RKO (cell line): ENCODE measurements at places on chromosomes 11 and 22.

DNA sequence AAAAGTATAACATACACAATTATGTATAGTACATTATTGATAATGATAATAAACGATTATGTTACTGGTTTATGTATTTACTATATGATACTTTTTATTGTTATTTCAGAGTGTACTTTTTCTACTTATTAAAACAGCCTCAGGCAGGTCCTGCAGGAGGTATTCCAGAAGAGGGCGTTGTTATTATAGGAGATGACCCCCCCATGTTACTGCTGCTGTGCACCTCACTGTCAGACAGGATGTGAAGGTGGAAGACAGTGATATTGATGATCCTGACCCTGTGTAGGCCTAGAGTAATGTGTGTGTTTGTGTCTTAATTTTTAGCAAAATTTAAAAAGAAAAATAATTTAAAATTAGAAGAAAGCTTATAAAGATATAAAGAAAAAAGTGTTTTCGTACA is 57.6 kb downstream of the REXO2 start:
- no peak for DNase-seq

- DNase-seq, result no peak
These were observed 5.2 kb downstream of the FXYD2 start for GRCh38 chr11:117819096-117820040.

DNA sequence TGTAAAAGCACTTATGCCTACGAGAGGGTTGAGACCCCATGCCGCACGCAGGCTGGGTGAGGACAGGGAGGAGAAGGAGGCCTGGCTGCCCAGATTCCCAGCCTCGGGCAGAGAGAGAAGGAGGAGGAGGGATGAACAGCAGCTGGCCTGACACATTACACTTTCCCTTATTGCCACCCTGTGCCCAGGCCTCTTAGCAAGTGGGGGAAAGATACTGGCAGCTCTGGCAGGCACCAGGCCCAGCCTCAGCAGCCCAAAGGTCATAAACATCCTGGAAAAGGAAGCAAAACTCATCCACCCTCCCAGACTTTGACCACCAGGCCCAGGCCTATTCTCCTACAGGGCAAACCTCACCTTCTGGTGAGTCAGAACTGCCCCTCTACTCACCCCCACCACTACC is 4.7 kb downstream of the PLAAT3 start:
- DNase-seq, result no peak

DNA sequence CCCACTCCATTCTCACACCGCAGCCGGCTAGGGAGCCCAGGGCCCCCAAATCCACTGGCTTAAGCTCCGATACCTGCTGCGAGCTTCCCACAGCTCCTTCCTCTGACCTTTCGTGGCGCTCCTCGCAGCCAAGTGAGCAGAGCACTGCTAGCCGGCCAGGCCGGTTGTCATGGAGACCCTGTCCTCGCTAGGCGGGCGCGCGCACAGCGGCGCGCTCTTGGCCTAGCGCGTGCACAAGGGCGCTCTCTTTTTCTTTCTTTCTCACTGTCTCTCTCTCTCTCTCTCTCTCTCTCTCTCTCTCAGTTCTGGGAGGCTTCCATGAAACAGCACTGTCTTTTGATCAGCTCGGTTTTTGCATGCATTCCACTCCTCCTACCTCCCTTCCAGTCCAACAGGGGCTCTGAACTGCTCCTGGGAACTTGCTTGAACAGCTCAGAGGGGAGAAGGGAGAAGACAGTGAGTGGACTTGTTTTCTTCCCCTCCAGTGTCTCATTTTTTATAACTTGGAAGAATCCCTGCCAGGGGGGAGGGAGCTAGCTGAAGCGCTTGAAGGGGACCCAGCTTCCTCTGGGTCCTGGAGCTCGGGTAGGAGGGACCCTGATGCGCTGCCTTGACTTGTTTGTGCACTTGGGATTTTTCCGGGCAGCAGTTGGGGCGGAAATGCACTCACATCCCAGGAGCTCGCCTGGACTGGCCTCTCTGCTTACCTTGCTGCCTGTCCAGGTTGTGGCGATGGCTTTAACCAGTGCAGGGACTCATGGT is 100.3 kb upstream of the AKIP1 start:
- DNase-seq, result no peak

DNA sequence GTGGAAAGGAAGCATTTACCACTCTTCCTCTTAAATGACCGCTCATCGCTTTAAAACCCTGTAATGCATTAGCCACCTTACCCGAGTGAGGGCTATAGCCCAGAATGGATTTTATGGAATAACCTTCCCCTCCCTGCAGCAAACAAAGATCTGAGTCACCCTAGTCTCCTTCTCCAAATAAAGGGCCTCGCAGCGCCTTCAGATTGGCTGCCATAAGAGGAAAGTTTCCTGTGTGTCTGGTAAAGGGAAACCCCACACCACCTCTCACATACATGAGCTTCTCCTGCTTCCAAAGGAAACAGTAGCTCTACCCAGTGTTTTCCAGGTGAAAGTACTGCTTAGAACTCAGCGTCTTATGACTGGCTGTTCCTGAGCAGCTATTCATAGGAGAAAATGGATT is 47.8 kb downstream of the PPP2R1B start:
- DNase-seq, result no peak

- DNase-seq, result no peak
These were observed 8.6 kb downstream of the HSCB start for GRCh38 chr22:28750471-28750881.

- no peak for DNase-seq
These were observed 2.0 kb downstream of the FBLN1 start for GRCh38 chr22:45504373-45505341.

- DNase-seq, result no peak
These were observed 312.3 kb downstream of the CTTN start for GRCh38 chr11:70710601-70711000.

- no peak for DNase-seq
These were observed 11.1 kb downstream of the APOL5 start for GRCh38 chr22:35728639-35729308.

- DNase-seq, result peak; percentile 68
These were observed 2.7 kb upstream of the GAB2 start for GRCh38 chr11:78420255-78420764.

DNA sequence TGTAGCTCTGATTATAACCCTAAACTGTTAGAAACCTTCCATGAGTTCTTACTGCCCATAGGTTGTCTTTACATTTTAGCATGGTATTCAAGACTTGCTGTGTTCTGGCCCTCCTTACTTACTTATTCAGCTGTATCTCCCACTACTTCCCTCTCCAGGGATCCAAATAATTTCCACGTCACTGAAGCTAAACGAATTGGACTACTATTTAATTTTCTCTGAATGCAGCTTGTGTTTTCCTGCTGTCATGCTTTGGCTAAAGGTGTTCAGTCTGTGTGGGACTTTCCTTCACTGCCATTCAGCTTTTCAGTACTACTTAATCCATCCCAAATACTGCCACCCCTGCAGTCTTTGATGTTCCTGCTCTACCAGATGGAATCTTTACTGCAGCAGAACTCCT is 88.3 kb downstream of the UVRAG start:
- DNase-seq, result no peak

DNA sequence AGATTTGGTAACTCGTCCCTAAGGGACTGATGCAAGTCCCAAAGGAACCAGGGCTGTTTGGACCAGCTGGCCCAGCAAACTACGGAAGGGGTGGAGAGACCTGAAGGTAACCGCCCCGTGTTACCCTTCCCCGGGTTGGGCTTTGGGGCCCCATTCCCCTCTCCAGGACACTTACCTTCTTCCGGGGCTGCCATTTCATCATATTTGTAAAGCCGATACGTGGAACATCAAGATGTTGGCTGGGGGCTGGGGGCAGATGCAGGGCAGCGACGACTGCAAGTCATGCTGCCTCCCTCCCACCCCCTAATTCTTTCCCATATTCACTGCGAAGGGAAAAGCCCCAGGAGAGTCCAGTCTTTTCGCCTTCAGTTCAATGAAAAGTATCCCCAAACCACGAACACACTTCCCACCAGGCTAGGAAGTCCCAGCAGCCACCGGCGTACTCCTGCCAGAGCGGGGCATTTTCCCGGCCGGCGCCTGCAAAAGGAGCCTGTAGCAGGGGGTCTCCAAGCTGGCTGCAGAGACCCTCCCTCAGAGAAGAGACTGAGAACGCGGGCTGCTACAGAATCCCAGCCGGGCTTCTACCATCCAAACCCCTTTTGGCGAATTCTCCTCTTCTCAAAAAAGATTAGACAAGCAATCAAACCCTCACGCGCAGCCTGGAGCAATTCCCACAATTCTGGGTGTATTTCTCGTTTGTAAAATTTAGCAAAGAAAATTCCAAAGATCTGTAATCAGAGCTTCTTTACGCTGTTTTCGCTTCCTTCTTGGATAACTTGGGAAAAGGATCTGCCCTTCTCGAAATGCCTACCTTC is 236.7 kb downstream of the TTC28 start:
- peak; percentile 62 for DNase-seq

- no peak for DNase-seq
These were observed 49.2 kb downstream of the KREMEN1 start for GRCh38 chr22:29122041-29122440.

- no peak for DNase-seq
These were observed 60.3 kb downstream of the SIK3 start for GRCh38 chr11:117037975-117038350.

GRCh38 chr11:75320046-75320618 is 31.3 kb downstream of the ARRB1 start:
- no peak for DNase-seq

- DNase-seq, result no peak
These were observed 32.6 kb downstream of the RTN4R start for GRCh38 chr22:20235389-20235991.

GRCh38 chr11:10631761-10632160 is 61.8 kb downstream of the IRAG1 start:
- DNase-seq, result no peak

DNA sequence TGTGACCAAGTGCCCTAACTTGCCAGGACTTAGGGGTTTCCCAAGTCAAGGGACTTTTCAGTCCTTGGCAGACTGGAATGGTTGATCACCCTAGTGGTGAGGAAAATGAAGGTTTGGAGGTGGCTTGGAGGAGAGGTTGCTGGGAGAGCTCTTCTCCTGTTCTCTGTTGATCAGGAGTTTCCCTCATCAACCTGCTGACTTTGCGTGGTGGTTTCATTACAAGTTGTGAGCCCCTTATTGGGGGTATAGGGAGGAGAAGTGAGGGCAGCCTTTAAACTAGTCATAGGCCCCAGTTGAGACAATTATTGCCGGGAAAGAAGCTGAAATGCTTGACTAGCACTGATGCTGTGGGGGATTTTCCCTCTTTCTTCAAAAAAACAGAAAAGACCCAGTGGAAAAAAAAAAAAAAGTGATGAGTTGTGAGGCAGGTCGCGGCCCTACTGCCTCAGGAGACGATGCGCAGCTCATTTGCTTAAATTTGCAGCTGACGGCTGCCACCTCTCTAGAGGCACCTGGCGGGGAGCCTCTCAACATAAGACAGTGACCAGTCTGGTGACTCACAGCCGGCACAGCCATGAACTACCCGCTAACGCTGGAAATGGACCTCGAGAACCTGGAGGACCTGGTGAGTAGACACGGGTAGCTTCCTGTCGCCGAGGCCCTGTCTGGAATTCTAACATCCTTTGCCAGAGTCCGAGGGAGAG is at the start of gene CXCR5:
Gene CXCR5 (plus strand): TSS at position 525 of the 704 bp plus-strand sequence. CDS start 50 bp downstream, at position 575.
- no peak for DNase-seq

GRCh38 chr11:75433443-75433842 is 440 bp upstream of the KLHL35 start:
- no peak for DNase-seq
